Stimulated activated naive CD4-positive, alpha-beta T cell treated with Interleukin-2 at 50 U/mL for 16 hours (primary cell): ENCODE measurements at places on chromosomes 16 and 17.

- DNase-seq: no peak
Measured at GRCh38 chr17:48520631-48521079, 10.2 kb downstream of the HOXB1 start.

GRCh38 chr17:83190601-83191387, 111.4 kb downstream of the METRNL start:
- no peak for DNase-seq

DNA sequence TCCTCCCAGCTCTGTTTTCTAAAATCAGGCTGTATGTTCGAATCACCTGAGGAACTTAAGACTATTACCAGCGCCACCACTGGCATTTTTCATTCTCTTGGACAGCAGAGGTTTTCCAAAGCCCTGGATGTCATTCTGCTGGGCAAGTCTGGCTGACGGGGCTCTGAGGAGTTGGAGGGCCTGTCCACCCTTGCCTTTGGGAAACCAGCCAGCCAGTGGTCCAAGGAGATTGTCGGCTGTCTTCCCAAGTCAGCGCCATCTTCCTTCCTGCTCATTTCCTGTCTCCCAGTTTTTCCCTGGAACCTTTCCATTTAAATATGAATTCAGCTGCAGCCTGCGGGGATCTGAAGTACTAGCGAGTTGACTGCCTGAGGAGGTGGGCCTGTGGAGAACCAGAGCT, 258.3 kb downstream of the PRKCA start:
- no peak for DNase-seq

- peak; percentile 3 for DNase-seq
Measured at GRCh38 chr16:70018254-70018653, 67.1 kb downstream of the CLEC18A start.

DNA sequence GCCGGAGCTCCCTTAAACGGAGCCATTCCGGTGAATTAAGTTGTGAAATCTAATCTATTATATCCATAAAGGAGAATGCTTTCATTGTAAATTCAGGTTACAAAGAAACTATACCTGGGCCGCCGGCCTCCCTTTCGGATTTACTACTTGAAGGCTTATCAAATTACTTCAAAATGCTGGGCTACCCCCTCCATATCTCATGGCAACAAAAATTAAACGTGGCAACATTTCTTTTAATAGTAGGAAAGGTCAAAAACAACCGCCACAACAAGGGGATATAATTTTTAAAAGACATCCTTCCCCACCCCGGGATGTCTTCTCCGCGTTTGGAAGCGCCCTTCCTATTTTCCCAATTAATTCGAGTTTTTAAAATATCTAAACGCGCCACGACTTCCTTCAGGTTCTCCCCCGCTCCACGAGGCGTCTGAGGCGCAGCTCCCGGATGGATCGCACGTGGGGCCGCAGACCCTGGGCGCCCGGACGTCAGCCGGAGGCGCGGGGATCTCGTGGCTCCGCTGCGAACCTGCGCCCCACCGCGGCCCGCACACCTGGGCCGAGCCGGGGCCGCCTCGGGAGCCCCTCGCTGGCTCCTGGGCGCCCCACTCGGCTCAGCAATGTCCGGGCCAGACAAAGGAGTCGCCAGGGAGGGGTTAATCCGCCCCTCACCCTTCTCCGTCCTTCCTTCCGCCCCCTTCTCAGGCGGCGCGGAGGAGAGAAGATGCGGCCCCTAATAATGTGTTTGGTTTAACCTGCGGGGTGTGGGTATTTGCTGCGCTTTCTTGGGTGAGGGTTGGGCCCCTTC, 47.4 kb upstream of the SLC38A10 start:
- DNase-seq: no peak

GRCh38 chr17:11997972-11998233, 628 bp upstream of the ZNF18 start:
- no peak for DNase-seq

- DNase-seq: peak; percentile 52
Measured at GRCh38 chr16:31458073-31458843, 1.0 kb upstream of the ARMC5 start.

- DNase-seq: no peak
Measured at GRCh38 chr17:33438578-33438977, 145.5 kb upstream of the ASIC2 start.
